ENCODE measurements at places on chromosomes 16 and 17. TPM values are rescaled to one million over a fixed set of nuclear protein-coding genes. Genes with fewer than 3 reads are reported as not detected.
A peak's percentile ranks its signal among the peaks of the same experiment; 100 is the strongest.

FTSJ3 gene
- 22.7 TPM for total RNA-seq

PPY gene
- 51.6 TPM for total RNA-seq

DBNDD1 gene
- total RNA-seq: 14.8 TPM

KRTAP16-1 gene
- total RNA-seq: not detected

DNA sequence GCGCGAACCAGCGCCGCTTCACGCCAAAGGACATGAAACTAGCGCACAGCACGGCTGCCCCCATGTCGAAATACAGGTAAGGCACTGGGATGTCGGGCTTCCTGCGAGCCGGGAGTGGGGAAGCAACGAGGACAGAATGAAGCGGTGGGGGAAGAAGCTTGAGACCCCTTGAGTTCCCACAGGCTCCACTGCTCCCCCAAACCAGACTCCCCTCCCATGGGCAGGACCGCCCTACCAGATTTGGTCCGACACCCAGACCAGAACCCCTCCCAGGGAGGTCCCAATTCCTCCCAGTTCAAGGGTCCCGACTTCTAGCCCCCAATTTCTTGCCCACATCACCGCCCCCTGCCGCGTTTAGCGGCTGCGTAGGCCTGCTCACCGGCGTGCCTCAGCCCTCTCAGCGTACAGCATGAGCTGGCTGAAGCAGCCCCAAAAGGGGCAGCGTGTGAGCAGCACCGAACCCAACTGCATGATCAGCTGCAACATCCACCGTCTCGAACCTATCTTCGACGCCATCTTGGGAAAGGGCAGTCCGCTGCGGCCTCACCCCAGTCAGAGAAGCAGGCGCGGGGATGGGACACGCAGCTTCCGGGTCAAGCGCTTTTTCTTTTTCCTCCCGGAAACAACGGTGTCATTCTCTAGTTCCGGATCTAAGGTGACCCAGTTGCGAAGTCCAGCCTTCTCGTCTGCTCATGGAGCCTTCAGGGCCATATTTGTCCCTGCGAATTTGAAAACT lies at the start of gene TMEM101:
TSS of gene TMEM101 (minus strand) at position 527 of the 736 bp plus-strand sequence. CDS start at position 516, 11 bp downstream.
- DNase-seq: peak; percentile 93

GRCh38 chr16:65394281-65394680 lies 272.4 kb upstream of the CDH11 start:
- DNase-seq: no peak

GRCh38 chr17:78450696-78451345 lies 72.4 kb downstream of the PGS1 start:
- no peak for DNase-seq

GRCh38 chr16:50836121-50836621 lies 94.3 kb downstream of the CYLD start:
- DNase-seq: no peak

- DNase-seq: no peak
These were observed 42.2 kb downstream of the TENT4B start for GRCh38 chr16:50195276-50195675.

- no peak for DNase-seq
These were observed 63.6 kb downstream of the TNFRSF13B start for GRCh38 chr17:16908273-16908672.

- DNase-seq: peak; percentile 54
These were observed at the start of gene CNTNAP1 for GRCh38 chr17:42681976-42682721. Gene CNTNAP1, plus strand, starts transcription at chr17:42682531. Its CDS starts 299 bp downstream, at chr17:42682830.

GRCh38 chr16:28845293-28845692 lies 855 bp downstream of the TUFM start:
- no peak for DNase-seq

DNA sequence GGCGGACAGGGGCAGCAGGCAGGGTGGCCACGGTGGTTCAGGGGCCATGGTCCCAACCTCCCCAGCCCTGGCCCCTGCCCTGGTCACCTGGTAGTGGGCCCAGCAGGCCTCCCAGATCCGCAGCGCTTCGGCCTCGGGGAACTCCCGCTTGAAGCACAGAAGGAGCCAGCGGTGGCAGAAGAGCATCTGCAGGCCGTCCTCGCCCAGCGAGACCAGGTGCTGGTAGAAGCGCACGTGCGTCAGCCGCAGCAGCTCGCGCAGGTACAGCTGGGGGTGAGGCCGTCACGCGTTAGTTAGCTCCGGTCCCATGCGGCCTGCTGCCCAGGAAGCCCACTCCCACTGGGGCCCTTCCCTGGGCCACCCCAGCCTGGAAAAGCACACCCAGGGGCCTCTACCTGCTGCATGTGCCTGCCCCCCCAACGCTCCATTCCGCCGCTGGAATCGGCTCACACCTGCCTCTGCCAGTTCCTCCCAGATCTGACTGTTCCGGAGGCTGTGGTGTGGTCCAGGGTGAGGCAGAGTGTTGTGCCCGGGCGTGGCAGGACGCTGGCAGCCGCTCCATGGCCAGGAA lies 90.8 kb downstream of the TBC1D16 start:
- no peak for DNase-seq

DNA sequence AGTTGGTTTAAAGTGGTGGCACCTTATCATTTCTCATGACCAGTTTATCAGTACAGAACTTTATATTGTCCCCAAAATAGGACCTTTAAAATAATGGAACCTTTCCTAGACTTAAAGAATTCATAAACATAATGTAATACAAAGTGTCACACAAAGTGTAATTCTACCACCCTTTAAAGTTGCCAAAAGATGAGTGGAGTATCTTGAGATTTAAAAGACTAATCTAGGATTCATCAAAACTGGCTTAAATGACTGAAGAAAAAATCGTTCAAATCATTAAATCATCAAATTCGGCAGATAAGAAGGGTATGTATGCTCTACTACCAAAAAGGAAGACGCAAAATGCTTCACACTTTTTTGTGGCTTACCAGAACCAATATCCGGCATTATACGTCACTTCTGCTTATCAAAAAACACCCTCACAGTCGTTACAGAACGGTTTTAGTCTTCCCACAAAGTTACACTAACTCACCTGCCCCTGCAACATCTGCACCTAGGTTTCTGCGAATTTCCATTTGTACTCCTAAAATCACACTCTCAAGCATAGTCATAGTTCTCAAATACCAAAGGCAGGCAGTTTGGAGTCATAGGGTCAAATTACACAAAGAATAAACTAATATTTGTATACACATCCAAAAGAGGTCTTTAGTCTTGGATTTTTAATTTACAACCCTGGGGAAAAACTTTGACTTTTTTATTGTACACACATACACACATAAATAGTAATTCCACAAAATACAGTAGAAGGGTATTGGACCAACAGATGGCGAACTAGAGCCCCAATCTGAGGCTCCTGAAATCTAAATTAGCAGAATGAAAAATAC lies 1.4 kb upstream of the KANSL1 start:
- DNase-seq: no peak

DNA sequence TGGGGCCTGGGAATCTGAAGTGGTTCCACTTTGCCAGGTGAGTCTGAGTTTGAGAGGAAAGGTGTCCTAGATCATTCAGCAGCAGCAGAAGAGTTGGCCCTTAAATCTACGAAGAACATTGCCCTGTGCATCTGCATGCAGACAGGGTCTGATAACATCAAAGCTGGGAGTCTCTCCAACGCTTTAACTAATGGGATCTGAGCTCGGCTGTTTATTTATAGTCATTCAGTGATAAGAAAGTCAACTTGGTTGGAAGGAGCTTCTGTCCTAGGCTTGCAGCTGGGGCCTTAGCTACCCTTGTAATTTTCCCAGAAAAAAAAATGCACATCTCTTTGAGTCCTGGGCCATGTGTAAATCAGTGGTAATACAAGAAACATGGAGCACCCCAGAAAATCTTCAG lies 418.0 kb upstream of the HSBP1 start:
- DNase-seq: no peak

GRCh38 chr16:2365397-2366294 lies 25.1 kb upstream of the ABCA3 start:
- DNase-seq: no peak

DNA sequence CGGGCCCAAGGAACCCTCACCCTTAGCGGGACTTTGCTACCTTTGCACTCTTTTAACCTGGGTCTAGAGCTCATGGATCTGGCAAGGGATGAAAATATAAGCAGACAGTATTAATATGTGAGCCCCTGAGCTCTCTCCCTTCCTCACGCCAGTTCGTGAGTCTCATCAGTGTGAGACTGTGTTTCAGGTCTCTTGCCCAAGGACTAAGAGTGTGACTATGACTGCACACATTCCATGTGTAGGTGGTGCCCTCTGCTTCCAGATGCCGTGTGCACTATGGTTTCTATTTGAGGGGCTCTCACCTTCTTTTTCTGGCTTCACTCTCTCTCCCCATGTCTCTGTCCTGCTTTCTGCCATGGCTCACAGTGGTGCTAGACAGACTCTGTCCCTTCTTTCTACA lies 40.5 kb downstream of the DHRS7B start:
- DNase-seq: no peak

GRCh38 chr17:28328325-28328724 lies 6.9 kb downstream of the IFT20 start:
- DNase-seq: no peak

DNA sequence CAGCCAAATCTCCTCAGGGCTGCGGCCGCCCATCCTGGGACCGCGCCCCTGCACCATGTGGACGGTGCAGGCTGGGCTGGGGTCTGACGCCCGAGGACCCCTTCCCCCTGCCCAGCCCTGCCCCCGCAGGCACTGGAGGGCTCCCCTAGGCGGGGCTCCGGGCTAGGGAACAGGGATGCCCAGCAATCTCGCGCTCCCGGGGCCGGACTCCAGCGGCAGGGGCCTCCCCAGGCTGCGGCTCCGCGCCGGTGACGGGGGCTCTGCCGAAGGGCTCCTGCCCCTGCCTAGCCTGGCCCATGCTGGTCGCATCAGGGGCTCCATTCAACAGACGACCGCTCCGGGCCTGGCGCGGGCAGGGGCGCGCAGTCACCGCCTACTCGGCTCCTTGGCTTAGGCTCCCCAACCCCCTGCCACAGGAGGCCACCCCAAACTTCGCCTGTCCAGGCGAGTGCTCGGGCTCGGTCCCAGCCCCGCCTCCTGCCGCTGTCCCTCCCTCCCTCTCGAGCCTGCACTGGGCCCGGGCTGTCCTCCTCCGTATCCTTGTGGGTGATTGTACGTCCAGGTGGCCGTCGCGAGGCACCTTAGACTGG lies 27.4 kb upstream of the ADORA2B start:
- DNase-seq: no peak

GRCh38 chr17:76735006-76735405 lies 2.1 kb downstream of the SRSF2 start:
- DNase-seq: no peak

DNA sequence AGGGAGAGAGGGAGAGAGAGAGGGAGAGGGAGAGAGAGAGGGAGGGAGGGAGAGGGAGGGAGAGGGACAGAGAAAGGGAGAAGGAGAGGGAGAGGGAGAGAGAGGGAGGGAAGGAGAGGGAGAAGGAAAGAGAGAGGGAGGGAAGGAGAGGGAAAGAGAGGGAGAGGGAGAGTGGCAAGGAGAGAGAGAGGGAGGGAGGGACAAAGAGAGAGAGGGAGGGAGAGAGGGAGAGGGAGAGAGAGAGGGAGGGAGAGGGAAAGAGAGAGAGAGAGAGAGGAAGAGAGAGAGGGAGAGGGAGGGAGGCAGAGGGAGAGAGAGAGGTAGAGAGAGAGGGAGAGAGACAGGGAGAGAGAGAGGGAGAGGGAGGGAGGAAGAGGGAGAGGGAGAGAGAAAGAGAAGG lies 73.5 kb downstream of the AXIN2 start:
- DNase-seq: no peak

DNA sequence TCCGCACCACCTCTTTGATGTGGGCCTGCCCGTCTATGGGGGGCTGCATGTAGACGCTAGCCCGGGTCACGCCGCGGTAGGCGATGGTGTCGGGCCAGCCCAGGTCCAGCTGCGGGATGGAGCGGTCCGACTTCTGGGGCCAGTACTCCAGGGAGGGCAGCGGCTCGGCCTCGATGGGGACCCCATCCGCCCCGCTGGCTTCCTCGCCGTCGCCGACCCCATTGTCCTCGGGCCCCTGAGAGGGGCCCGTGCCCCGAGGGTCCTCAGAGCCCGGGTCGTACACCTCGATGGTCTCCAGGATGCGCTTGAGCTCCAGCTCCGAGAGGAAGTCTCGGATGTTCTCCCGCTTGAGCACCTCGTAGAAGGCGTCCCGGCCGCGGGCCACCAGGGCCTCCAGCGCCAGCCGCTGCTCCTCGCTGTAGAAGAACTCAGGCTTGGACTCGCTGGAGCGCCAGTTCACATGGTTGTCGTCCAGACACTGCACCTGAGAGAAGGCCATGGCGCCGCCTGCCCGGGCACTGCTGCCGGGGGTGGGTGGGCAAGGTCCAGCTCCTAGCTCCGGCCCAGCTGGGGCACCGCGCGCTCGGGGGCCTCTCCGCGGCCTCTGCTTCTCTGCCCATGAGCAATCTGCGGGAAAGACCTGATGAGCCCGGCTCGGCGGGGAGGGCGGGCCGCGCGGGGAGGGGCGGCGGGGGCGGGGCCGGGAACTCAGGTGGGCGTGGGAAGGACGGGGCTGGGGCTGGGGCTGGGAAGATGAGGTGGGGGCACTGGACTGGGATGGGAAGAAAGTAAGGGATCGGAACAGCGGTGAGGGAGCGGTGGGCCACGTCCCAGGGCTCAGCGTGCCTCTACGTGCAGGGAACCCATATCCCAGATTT lies 782 bp downstream of the FAM83G start:
- DNase-seq: peak; percentile 46

DNA sequence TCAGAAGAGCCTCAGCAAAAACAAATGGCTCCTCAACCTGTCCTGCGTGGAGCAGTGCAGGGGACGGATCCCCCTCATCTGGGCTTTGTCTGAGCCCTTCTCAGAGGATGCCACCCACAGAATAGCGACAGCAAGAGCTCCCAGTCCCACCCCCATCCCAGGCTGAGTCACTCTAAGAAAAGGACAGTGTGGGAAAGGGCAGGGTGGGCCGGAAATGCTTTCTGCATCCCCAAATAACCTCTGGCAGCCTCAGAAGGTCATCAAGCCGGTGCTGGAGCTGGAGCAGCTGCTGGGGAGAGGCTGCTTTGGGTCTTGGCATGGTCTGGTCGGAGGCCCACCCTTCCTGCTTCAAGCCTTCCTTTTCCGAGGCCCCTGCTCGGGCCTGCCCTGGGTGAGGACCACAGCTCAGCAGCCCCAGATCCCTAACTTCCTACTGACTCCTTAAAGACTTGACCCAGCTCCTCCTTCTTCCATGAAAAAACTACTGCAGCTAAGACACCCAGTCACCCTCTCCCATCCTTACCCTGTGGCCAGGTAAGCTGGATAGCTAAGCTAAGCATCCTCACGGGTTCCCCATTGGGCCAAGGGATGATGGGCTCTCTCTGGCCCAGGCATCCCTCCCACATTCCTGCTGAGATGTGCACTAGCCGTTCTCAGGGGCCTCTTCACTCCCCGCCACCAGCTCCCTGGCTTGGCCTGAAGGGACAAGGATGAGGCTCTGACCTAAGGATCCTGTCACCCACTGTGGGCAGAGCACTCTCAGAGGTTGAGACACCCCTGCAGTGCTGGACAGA lies 8.7 kb downstream of the SLC12A4 start:
- DNase-seq: peak; percentile 61

GRCh38 chr16:14105760-14106375 lies 34.7 kb downstream of the MRTFB start:
- DNase-seq: no peak

GRCh38 chr17:76805319-76805718 lies 62.9 kb upstream of the MGAT5B start:
- DNase-seq: no peak

Data from body of pancreas (tissue), 4 donors.